ENCODE measurements at places on chromosomes 3 and 15.
A peak's percentile ranks its signal among the peaks of the same experiment; 100 is the strongest.

DNA sequence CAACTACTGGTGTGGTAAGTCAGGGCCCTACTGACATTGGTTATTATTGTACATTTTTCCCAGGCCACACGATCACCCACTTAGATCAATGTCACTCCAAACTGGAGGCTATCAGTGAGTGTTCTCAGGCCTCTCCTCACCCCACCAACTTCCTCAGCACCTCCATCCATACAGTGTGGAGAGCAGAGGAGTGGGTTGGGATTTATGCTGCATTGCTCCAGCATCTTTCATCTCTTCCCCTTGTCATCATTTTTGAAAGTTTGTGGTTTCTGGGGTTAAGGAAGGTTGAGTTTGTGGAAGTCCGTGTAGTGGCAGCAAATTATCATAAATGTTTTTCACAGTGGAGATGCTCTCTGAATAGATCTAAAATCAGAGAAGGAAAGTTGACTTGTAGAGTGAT, 60.2 kb downstream of the TLNRD1 start:
- no peak for DNase-seq

DNA sequence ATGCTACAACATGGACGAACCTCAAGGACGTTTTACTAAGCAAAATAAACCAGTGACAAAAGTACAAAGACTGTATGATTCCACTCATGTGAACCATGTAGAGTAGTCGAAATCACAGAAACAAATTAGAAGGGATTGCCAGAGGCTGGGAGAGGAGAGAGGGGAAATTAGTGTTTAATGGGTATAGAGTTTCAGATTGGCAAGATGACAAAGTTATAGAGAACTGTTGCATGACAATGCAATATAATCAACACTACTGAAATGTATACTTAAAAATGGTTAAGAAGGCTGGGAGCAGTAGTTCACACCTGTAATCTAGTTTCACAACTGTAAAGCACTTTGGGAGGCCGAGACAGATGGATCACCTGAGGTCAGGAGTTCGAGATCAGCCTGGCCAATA, 36.9 kb downstream of the PLS1 start:
- no peak for DNase-seq

GRCh38 chr3:42345811-42346210, 64.6 kb downstream of the LYZL4 start:
- no peak for DNase-seq

DNA sequence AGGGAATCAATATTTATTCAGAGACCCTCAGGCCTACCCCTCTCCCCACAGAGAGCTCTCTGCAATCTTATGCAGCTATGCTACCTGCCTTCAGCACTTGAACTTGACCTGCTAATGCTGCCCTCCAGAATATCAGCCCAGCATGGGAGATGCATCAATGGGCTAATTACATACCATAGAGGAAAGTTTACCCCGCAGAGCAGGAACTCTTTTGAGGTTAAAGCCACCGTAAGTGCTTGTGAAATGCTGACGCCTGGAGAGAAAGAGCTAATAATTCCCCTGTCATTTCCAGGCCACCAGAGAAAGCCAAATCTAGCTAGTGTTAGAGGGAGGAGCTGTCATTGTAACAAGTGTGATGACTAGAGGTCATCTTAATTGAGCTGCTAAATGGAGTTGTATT, 127.5 kb downstream of the CHST2 start:
- peak; percentile 31 for DNase-seq

GRCh38 chr3:13015286-13016082, 57.7 kb downstream of the IQSEC1 start:
- no peak for DNase-seq

DNA sequence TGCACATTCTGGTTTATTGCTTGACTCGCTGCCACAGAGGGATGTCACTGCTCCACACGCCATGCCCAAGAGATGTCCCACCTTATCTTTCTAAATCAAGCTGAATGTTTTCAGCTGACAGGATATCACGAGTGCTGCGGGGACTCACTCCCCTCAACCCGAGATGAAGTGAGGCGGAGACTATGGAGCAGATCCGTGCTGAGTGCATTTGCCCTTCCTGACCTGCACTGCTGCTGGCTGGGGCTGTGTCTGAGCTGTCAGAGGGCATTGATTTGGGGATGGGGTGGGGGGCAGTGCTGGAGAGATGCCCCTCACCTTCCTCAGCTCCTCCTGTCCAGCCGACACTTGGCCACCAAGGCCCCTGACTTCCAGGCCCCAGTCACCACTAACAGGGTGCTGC, 40.5 kb upstream of the CSPG4 start:
- no peak for DNase-seq

DNA sequence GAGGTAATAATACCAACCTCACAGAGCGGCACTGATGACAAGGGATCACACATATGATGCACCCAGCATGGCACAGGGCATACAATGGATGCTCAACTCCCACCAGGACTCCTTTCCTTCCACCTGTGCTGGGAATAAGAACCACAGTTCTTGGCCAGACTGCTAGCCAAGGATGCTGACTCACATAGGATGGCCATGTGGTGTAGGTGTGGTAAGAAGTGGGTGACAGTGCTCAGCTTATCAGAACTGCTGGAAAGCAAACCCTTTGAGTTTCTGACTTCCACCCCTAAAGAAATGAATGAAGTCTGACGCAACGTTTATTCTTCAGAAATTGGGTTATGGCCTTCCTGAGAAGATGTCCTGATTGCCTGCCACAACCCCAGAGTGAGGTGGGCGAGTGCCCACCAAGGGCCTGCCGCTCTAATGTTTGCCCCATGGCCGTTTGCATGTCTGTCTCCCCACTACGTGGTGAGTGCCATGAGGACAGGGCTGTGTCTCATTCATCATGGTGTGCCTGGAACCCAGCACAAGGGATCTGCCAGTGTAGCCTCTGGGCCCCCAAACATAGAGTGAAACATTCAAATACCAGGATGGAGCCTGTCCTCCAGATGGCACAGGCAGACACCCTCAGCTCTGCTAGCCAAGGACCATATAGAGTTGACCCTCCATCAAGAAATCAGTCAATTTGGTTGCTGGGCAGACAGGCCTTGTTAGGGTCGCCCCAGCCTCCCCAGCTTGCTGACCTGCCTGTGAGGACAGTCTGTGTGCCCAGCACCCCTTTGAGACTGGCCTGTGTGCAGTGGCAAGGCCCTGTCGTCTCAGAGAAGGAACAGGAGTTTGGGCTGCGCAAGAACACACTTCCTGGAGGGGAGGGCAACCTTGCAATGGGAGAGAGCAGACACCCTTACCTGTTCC, 57.6 kb upstream of the SLCO2A1 start:
- DNase-seq, result no peak

GRCh38 chr3:27471923-27472550, 12.1 kb downstream of the SLC4A7 start:
- no peak for DNase-seq

DNA sequence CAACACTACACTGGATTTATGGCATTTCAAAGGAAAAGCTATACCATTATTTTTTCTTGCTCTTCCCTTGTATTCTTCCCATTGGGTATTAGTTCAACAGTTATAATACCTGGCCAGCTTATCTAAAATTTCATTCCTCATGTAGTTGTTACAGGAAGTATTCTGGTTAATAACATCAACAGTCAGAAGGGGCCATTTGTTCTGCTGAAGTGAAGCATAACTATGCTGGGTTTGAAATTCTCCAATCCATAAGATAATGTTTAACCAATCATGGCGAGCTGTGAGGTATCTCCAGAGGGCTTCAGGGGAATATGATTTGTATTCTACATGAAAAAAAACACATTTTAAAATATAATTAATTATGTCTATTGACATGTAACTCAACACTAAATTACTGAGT, 43.4 kb downstream of the SPG11 start:
- DNase-seq, result no peak

- no peak for DNase-seq
Measured at GRCh38 chr15:91780387-91780786, 73.1 kb upstream of the SLCO3A1 start.

DNA sequence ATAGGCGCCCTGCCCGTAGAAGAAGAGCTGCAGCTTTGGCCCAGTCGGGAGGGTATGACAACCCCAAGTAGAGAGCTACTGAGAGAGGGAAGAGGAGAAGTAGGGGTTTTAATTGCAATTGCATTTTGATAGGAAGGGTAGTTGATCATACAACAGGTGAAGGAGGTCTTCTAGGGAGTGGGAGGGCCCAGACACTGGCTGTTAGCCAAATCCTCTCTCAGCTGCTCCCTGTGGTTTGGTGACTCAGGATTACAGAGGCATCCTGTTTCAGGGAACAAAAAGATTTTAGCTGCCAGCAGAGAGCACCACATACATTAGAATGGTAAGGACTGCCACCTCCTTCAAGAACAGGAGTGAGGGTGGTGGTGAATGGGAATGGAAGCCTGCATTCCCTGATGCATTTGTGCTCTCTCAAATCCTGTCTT, 408.9 kb upstream of the THBS1 start:
- DNase-seq, result peak; percentile 14

- DNase-seq, result no peak
Measured at GRCh38 chr15:31062911-31063310, 38.6 kb downstream of the TRPM1 start.

GRCh38 chr15:70064441-70064840, 33.3 kb downstream of the TLE3 start:
- no peak for DNase-seq

DNA sequence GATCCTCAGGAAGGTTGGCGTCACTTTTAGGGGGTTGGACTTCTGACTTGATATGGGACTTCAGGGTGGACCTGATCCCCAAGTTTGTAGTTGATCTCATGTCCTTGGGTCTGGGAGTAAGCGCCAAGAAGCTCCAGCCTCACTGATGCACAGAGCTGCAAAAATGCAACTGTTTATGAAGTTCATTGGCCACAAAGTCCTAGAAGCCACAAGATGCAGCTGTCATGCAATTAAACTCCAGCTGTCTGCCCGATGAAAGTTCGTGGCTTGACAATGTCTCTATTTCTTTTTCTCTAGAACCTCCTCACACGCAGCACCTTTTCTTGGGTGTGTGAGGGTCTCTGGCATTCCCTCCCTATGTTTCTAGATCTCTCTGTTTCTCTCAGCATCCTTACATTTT, 9.2 kb upstream of the ACAN start:
- DNase-seq, result no peak

DNA sequence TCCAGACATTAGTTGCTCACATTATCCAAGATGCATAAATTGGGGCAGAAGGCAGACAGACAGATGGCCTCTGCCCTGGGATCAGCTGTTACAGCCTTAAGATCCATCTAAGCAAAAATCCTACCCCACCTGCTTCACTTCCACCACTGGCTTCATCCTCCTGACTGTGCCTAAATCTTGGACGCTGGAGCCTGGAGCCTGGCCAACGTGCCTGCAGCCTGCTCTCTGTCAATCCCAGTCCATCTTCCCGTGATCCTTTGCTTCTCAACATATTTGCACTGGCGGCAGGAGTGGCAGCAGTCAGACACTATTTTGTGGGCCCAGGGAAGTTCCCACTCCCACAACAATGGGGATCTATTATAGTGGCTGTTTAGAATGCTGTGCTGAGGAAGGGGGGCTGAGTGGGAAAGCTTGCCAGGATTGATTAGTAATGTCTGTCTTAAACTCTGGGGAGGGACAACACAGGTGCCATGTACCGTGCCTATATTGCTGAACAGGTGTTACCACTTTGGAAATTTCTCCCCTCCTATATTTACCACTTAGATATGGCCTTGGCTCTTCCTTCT, 121.2 kb downstream of the MEGF11 start:
- no peak for DNase-seq

DNA sequence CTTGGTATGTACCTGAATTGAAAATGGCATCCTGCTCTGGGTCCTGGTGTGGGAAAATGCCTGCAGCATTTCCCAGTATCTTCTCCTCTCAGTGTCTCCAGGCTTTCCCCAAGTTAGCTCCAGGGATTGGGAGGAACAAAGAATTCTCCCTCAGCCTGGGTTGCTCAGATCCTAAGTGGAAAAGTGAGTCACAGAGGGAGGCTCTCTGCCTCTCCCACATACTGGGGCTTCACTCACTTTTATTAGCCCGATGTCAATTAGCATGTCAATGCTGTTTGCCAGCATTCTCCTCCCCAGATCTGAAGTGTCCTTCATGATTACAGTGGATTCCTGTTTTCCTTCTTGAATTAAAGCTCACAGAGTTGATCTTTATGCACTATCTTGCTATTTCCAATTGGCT, 655.0 kb downstream of the EPHA3 start:
- DNase-seq, result no peak

All from NCI-H1417 treated with DMSO at 0.1 percent for 48 hours (cell line).